ENCODE measurements at places on chromosomes 1 and 21.

GRCh38 chr1:172902861-172903381 lies 147.8 kb downstream of the TNFSF18 start:
- DNase-seq = peak; percentile 50

DNA sequence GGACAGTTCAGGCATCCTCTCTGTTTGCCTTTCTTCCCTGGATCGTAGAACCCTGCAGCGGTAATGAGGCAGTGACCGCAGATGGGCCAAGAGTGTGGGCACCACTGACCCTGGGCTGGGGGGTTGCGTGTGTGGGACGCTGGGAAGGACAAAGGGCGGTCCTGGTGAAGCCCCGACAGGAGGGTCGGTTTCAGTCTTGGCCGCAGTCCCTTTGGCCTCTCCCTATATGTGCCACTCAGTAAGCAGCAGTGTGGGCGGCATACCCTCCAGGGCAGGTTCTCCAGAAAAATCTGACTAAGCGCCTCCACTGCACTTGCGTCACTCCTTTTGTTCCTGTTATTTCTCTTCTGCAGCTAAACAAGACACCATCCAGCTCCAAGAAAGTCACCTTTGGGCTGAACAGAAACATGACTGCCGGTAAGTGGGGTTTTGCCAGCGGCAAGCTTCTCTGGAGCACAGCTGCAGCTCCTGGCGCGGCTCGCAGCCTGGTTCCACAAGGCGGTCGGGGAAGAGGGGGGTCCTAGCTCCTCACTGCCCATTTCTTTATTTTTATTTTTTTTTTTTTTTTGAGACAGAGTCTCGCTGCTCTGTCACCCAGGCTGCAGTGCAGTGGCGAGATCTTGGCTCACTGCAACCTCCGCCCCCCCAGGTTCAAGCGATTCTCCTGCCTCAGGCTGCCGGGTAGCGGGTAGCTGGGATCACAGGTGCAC lies 27.7 kb upstream of the PDXK start:
- no peak for DNase-seq

DNA sequence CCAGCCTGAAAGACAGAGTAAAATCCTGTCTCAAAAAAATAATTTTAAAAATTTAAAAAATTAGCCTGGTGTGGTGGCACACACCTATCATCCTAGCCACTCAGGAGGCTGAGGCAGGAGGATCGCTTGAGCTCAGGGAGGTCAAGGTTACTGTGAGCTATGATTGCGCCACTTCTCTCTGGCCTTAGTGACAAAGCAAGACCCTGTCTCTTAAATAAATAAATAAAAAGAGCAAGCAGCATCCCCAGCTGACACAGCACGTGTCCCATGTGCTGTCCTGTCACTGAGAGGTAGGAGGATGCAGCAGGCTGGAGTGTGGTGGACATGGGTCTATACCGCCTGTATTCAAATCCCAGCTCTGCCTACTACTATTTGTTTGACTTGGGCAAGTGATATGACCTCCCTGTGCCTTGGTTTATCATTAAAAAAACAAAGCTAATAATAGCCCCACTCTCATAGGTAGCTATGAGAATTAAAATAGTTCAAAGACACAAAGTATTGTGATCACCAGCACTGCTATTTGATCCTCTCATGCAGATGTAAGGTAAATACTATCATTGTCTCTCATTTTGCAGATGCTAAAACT lies 22.2 kb upstream of the ECE1 start:
- no peak for DNase-seq

- DNase-seq = no peak
These were observed 44.3 kb upstream of the COL24A1 start for GRCh38 chr1:86200901-86201300.

DNA sequence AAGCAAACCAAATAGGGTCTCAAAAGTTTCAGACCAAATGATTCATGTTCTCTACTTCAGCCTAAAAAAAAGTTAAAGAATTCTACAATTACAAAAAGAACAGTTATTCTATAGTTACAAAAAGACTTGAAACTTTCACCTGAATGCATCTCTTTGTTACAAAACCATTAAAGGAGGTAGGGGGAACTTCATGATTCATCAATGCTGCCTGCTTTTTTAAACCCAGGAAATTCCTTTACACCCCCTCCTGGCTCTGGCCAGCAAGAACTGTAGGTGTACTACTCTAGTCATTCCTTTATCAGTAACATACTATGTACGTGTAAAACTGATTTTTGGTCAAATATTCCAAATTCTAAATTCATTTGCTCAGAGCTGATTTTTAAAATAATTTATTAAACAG lies 5.0 kb downstream of the FAF1 start:
- DNase-seq = no peak

- no peak for DNase-seq
These were observed 65.1 kb downstream of the DISC1 start for GRCh38 chr1:231691618-231692259.

DNA sequence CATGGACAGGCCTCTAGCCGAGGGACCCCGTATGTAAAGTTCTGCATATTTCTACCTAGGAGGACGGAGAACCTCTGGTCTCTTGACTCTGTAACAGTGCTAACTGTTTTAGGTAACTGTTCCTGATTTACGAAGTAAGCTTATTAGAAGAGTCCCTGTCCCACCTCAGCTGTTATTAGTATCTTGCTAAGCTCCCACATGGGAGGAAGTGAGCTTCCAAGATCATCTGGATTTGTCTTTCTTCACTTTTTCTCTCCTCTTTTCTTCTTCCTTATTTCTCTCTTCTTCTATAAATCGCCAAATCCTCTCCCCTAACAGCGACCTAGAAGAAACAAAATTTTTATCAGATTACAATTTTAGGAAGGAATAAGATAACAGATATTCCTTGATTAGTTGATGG lies 4.4 kb downstream of the CD53 start:
- DNase-seq = no peak

- peak; percentile 68 for DNase-seq
These were observed 163.2 kb upstream of the COL6A1 start for GRCh38 chr21:45818276-45818903.

GRCh38 chr1:214417545-214418210 lies 133.7 kb downstream of the PTPN14 start:
- no peak for DNase-seq

- no peak for DNase-seq
These were observed 36.7 kb downstream of the PARP1 start for GRCh38 chr1:226371027-226371694.

- DNase-seq = no peak
These were observed 29.7 kb downstream of the ECE1 start for GRCh38 chr1:21260405-21261125.

DNA sequence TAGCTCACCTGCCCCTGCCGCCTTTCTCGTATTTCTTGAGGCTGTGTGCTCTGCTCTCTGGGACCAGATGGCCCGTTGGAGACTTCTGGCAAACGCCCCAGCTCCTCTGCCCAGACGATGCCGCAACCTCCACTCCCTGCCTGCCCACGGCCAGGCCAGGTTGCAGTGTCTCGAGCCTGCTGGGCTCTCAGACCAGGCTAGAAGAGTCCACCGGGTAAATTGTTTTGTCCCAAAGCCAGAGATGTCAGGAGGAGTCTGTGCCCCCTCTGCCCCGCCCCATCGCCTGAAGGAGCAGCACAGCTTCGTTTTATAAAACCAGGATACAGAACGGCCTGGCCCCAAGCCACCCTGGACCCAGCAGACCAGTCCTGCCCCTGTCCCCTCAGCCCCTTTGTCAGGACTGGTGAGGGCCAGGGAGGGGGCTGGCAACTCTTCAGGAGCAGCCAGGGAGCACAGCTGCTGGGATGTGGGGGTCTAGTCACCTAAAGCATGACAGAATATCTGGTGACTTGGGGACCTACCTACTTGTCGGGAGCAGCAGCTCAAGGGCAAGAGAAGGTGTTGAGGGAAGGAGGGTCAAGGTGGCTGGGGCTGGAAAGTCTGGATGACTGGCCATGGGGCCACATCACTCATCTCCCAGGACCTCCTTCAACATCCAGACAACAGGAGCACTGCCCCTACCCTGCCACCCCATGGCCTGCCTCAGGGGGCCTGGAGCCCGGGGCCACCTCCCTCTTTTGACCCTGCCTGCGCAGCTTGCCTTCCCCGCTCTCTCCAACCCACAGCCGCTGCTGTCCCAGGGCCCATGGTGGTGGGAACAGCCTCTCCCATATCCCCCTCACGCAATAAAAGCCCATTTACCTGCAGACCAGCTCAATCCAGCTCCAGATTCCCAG lies 33.9 kb upstream of the LBR start:
- no peak for DNase-seq

DNA sequence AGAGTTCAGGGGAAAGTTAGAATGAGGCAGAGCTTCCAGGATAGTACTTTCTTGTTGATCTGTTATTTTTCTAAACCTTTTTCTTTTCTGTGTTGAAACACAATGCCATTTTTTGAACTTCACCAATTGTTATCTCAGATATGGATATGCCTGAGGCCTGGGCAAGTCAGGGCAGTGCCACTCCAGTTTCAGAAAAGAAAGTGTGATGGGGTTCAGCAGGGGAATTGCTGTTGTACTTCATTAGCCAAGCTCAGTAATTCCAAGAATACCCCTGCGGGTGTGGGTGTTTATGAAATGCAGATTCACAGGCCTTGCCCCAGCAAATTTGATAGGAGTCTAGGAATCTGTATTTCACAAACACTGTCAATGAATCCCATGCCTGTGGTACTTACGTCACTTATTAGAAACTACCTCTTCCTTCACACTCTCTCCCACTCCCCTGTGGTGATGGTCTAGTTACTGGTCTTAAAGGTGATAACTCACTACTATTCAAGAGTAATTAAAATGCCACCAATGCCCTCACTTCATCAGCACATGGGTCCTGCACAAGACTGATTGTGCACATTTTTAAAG lies 142.3 kb downstream of the PBX1 start:
- no peak for DNase-seq

DNA sequence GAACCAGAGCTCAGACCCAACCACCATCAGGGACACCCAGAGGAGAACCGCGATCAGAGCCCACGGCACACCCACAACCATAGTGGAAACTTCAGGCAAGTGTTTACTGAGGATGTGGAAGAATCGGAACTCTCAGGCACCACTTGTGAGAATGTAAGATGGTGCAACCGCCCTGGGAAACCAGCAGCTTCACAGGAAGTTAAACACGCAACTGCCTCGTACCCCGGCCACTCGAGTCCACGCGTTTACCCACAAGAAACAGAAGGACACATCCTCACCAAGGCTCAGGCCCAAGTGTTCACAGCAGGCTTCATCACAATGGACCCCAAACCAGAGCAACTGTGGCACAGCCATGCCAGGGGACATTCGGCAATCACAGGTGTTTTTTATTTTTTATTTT lies 51.4 kb upstream of the COL6A2 start:
- DNase-seq = no peak

GRCh38 chr1:152697701-152698600 lies at the start of gene LCE2A:
LCE2A (plus strand) TSS chr1:152698345; CDS start chr1:152698902, 557 bp downstream.
- no peak for DNase-seq

DNA sequence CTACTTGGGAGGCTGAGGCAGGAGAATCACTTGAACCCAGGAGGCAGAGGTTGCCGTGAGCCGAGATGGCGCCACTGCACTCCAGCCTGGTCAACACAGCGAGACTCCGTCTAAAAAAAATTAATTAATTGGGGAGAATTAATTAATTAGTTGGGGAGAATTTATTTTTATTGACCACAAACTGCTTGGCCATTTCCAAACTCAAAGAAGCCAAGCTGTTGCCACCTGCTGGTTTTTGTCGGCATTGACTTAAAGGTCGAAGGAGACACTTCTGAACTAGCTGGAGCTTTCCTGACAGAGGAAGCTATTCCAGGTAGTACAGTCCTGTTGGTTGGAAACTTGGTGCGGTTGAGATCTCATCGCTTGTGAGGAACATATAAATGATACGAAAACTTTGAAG lies 13.1 kb downstream of the MAP1LC3C start:
- DNase-seq = no peak

GRCh38 chr1:107141491-107142126 lies 770 bp downstream of the NTNG1 start:
- no peak for DNase-seq

GRCh38 chr1:154839691-154840090 lies 30.4 kb downstream of the KCNN3 start:
- no peak for DNase-seq

GRCh38 chr21:44779417-44780136 lies 22.0 kb downstream of the UBE2G2 start:
- DNase-seq = no peak

DNA sequence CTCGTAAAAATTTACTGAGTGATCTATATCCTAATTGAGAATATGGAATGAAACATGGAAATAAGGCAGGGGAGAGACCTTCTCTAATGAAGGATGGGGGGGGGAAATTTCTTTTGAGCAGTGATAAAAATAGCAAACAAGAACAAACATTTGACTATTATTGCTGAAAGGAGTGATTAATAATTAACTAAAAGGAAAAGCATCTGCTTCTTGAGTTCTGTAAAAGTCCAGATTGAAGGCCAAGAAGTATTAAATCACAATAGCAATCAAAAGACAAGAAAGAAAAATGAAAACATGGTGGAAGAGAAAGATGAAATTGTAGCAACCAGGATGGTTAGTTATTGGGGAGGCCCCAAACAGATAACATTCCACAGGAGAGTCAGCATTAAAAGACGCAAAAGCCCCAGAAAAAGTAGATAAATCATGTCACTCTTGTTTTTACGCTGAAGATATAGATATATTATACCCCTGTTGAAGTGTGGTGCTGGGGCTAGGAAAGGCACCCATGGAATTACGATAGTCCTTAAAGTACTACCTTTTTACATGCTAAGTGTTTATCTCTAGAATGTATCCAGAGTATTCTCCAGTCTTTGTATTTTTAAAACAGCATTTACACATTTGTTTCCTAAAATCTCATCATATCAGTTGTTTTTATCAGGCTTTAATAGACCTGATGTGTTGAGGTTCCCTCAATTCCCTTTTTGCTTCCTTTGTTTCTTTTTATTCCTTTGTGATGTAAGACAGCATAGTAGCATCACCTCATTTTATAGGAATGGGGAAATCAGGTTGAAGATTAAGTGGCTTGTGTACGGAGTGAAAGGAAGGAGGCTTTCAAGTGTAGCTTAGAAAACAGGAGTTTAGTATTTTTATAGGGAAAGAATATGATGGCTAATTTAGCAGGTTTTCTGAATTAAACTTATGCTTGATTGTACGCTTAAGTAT lies 28.9 kb downstream of the DISP1 start:
- DNase-seq = no peak

DNA sequence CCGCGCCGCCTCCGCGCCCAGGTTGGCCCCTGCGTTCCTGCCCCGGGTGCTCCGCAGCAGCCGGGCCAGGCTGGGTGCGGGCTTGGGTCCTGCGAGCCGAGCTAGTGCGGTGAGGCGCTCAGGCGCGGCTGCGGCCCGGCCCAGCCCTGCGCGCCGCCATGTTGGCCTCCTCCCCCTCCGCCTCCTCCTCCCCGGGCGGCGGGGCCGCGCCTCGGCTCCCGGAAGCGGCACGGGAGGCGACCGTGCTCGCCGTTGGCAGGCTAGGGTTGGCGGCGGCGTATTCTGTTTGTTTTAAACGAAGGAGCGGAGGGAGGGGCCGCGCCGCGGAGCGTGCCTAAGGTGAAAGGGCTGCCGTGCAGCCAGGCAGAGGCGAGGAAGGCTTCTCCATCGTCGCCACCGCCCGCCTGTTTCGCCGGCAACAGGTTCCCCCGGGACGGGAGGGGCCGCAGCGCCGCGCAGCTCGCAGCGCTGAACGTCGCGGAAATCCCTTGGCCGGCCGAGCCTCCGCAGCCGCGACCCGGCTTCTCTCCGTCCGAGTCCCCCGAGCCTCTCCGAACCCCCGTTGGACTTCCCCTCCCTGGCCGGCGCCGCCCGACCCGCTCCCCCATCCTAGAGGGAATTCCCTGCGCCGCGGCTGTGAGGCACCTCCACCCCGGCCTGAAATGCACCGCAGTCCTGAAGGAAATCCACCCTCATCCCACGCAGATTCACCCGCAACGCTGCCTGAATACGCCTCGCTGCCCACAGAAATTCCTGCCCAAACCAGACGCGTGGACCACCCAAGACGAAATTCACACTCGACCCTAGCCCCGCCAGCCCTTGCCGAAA lies at the start of gene USP24:
USP24 (minus strand) TSS at position 171 of the 828 bp plus-strand sequence. CDS start 251 bp downstream, outside the sequence.
- DNase-seq = peak; percentile 8

GRCh38 chr1:162040657-162041056 lies 17.0 kb upstream of the OLFML2B start:
- DNase-seq = no peak
